ENCODE measurements at places on chromosomes 2 and 18. TPM values are rescaled to one million over a fixed set of nuclear protein-coding genes. Genes with fewer than 3 reads are reported as not detected.

GRCh38 chr2:12979066-12979465, 262.3 kb downstream of the TRIB2 start:
- DNase-seq = no peak

DNA sequence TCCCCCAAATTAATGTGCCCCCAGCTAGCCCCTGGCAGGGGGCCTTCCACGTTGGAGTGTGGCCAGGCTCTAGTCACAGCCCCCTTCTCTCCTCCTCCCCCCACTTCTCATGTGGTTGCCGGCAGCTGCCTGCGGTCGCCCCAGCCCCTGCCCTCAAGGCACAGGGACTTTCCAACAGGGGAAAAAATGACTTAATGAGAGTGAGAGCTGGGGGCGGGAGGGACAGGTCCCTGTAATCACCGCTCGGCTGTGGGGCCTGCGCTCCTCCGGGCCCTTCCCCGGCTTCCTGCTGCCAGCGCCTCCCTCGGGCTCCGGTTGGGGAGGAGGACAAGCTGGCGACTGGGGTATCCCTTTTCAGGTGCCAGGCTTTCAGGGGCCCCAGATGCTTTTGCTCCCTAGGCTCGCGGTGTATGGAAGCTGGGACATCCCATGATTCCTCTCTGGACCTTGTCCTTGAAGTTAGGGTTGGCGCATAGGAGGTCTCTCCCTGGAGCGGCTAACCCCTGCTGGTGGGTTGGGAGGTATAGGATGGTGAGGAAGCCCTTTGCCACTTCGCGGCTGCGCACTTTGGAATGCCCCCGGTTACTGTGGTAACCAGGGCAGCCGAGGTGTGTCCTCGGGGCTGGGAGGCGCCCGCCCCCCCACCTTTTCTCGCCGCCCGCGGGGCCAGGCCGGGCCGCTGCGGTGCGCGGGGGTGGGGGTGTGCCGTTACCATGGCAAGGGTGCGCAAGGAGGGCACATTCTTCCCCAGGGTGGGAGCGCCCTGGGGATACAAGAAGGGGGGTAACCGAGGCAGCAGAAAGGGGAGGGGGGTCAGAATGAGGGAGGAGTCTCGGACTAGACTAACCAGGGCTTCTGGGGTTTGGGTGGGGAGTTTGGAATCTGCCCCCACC, 16.1 kb downstream of the WNT10A start:
- DNase-seq = no peak

The C18orf63 gene
- not detected for total RNA-seq

- DNase-seq = no peak
Observed at GRCh38 chr2:61233581-61233980, 71.6 kb downstream of the C2orf74 start.

DNA sequence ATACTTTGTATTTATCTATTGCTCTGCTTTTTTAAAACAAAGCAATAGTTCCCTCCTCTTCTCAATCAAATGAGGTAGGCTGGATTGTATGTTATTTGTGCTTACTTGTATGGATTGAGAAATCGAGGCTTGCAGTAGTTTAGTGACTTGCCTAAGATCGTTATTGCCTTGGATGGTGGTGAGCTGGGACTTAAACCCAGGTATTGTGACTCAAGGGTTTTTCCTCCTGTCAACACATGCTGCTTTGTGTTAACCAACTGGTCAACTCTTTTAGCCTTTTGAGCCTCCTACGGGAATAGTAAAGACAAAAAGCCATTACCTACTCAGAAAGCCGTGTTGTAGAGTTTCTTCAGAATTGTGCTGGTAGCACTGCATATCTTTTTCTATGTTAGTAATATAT, 95.2 kb upstream of the THUMPD2 start:
- no peak for DNase-seq

The UPP2 gene
- total RNA-seq = not detected

The SPATA3 gene
- total RNA-seq = not detected

GRCh38 chr2:38315707-38316333, 61.3 kb downstream of the ATL2 start:
- no peak for DNase-seq

The LYPD6B gene
- total RNA-seq = 76.0 TPM

DNA sequence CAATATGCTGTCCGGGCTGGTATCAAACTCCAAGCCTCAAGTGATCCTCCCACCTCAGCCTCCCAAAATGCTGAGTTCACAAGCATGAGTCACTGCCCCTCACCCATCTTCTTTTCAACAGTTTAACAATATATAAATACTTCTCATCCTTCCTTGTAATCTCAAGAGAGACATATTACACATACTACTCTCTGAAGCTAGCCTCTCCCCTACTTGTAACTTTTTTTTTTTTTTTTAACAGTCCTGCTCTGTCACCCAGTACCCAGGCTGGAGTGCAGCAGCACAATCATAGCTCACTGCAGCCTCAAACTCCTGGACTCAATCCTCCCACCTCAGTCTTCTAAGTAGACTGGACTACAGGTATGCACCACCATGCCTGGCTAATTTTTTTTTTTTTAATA, 5.7 kb downstream of the GFPT1 start:
- no peak for DNase-seq

GRCh38 chr2:229230256-229230655, 40.8 kb downstream of the PID1 start:
- DNase-seq = no peak

DNA sequence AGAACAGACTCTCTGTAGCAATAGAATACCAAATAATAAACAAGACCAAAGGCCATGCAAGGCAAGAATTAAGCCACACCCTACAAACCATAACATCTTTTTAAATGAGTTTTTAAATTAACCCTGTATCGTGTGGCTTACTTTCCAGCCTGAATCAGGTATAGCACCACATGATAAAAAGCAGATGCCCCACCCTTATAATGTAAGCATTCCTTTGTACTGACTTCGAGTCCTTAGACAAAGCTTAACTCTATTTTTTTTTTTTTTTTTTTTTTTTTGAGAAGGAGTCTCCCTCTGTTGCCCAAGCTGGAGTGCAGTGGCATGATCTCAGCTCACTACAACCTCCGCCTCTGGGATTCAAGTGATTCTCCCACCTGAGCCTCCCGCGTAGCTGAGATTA, 1.7 kb upstream of the C2orf42 start:
- no peak for DNase-seq

Data from ureter (tissue), 1 donor.